ENCODE measurements at places on chromosomes 5 and 9.
A peak's percentile ranks its signal among the peaks of the same experiment; 100 is the strongest.

GRCh38 chr9:90898228-90898627 lies 96.6 kb downstream of the SYK start:
- no peak for DNase-seq

GRCh38 chr5:158100373-158100888 lies 241.5 kb upstream of the CLINT1 start:
- no peak for DNase-seq

DNA sequence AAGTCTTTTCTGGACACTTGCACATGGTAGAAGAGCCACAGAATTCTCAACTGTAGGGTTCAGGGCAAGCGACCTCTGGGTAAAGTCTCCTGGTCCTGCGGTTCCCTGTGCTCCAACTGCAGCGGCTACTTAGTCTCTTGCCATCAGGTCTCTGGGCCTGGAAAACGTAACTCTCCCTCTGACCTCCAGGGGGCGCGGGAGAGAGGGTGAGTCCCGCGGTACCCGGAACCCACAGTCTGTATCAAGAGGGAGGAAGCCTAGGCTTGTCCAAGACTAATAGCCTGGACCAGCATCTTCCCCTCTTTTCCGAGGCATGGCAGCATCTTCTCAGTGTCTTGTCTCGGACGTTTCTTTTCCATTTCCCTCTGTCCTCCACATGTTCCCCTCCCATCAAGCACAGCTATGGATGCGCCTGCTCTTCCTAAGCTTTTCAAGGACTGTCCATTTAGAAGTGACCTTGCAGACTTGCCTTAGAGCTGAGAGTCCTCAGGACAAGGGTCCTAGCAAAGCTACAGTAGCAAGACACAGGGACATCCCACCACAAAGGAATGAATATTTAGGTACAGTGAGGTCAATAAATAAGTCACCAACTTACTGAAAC lies 59.3 kb downstream of the FSTL4 start:
- peak; percentile 22 for DNase-seq

DNA sequence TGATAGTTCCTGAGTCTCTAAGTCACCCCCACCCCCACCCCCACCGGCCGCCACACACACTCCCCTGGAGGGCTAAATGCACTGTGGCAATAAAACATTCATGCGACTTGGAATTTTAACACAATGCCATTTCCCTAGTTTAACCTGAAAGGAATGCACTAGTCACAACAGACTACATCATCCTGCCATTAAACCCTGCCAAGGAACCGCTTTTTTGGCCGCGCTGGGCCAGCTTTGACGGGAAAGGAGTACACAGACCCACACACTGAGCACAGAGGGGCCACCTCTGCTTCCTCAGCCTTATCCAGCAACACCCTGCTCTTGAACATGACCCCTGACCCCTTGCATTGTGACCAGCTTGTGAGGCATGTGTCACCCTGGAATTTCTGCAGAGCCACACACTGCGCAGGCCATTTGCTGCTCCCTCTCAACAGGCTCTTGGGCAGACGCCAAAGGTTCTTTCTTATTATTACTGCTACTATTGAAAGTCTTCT lies 165.3 kb downstream of the BNC2 start:
- DNase-seq, result no peak

- DNase-seq, result no peak
Measured at GRCh38 chr5:38257308-38258041, 884 bp upstream of the EGFLAM start.

DNA sequence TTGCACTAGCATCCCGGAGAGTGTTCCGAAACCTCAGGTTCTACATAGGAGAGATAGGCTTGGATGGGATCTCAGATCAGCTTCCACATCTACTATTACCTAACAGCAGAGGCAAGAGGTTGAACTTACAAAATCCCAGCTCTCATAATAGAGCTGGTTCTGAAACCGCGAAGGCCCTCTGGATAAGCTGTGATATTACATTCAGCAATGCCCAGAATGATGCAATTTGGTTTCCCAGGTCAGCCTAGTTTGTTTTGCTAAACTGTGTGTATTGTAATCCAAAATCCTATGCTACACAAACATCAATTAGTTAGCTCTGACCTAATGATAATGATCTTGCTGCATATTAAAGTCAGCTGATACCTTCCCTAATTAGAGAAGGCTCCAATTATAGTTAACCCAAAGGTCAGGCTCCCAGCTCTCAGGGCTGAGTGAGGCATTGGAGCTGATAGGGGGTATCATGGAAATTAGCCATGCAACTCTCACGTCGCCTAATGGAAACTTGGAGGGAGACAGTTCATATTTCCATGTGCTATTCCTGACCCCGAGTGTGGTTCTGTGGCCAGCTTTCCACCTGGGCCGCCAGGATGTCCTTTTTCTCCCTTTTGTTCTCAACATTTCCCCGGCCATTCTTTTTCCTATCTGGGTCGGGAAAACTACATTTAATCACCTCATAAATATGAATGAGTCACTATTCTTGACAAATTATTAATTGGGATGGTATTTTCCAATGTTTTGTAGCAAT lies 278.4 kb upstream of the IRX1 start:
- no peak for DNase-seq

- no peak for DNase-seq
Measured at GRCh38 chr9:8926461-8926860, 1126.9 kb upstream of the DMAC1 start.

GRCh38 chr9:68585034-68585761 lies 44.5 kb upstream of the TMEM252 start:
- no peak for DNase-seq

DNA sequence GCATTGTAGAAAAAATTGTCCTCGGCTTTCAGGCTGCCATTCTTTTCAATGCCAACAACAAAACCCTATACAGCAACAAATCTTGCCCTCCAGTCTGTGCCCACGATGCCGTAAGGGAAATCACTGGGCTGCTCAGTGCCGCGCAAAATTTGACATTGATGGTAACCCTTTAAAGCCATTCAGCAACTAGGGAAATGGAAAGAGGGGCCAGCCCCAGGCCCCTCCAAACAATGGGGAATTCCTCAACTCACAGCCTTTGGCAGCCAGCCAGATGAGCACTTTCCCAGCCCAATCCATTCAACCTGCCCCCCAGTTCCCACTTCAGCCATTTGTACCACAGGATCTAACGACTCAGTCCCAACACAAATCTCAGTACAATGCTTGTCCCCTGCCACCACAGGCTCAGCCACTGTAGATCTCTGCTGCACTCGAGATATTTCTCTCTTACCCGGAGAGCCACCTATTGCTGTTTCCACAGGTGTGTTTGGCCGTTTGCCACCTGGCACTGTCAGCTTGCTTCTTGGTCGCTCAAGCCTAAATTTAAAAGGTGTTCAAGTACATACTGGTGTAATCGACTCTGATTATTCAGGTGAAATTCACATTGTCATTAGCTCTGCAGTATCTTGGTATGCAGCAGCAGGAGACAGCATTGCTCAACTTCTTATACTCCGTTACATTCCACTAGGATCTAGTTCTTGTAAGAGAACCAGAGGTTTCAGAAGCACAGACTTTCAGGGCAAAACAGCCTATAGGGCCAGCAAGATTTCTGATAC lies 103.3 kb downstream of the SYK start:
- no peak for DNase-seq

- DNase-seq, result no peak
Measured at GRCh38 chr9:109652971-109653370, 127.0 kb upstream of the PALM2AKAP2 start.

DNA sequence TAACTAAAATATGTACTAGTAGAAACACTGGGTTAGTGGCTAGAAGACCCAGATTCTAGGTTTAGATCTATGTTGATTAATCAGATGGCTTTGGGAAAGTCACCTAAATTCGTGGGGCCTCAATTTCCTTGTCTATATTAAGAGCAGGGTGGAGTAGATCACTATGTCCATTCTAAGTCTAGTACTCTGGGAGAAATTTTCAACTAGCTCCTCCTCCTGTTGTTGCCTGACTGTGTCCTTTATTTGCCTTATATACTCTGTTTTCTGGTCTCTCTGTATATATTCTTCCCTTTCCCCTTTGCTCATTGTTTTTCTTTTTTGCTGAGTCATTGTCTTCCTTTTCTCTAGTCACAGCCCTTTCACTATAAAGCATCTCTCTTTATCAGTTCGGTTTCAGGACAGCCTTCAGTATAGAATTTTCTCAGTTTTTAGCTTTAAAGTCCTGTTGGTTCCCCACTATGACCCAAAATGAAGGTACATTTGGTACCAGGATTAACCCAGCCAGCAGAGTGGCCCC lies 44.5 kb upstream of the CDH6 start:
- DNase-seq, result no peak

GRCh38 chr5:95644351-95645042 lies 2.1 kb upstream of the RFESD start:
- DNase-seq, result no peak

Measured in stimulated activated CD8-positive, alpha-beta memory T cell treated with anti-CD3 and anti-CD28 coated beads, Interleukin-15, amount 100 ng/mL, for 24 hours (primary cell).